ENCODE measurements at places on chromosomes 2 and 18. TPM values are rescaled to one million over a fixed set of nuclear protein-coding genes. Genes with fewer than 3 reads are reported as not detected.

The DSG4 gene
- not detected for total RNA-seq

The MAP2 gene
- 0.72 TPM for total RNA-seq

The TSPYL6 gene
- not detected for total RNA-seq

The FOXD4L1 gene
- total RNA-seq = 0.14 TPM

The INHBB gene
- not detected for total RNA-seq

The SCYGR4 gene
- total RNA-seq = not detected

The SULT1C4 gene
- not detected for total RNA-seq

The REEP1 gene
- total RNA-seq = not detected

The DSG2 gene
- total RNA-seq = 12.5 TPM

The ACTG2 gene
- 61.7 TPM for total RNA-seq

Data from placental pericyte (primary cell).